ENCODE measurements at places on chromosomes 2 and 18.

DNA sequence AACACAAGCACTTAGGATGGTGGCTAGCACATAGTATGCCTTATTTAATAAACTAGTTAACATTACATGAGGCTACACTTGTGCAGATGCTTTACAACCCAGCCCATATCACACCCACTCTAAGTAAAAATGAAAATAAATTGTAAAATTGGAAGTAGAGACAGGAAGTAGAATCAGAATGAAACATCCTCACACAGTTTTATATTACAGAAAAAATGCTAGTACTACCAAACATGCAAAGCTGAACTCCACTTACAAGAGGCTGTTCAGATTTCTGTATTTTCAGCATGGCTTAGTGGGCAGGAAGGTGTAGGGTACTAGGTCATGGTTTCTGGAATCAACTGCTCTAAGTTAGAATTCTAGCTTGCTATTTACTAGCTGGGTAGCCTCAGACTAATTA, 18.2 kb upstream of the CRIM1 start:
- DNase-seq, result no peak

DNA sequence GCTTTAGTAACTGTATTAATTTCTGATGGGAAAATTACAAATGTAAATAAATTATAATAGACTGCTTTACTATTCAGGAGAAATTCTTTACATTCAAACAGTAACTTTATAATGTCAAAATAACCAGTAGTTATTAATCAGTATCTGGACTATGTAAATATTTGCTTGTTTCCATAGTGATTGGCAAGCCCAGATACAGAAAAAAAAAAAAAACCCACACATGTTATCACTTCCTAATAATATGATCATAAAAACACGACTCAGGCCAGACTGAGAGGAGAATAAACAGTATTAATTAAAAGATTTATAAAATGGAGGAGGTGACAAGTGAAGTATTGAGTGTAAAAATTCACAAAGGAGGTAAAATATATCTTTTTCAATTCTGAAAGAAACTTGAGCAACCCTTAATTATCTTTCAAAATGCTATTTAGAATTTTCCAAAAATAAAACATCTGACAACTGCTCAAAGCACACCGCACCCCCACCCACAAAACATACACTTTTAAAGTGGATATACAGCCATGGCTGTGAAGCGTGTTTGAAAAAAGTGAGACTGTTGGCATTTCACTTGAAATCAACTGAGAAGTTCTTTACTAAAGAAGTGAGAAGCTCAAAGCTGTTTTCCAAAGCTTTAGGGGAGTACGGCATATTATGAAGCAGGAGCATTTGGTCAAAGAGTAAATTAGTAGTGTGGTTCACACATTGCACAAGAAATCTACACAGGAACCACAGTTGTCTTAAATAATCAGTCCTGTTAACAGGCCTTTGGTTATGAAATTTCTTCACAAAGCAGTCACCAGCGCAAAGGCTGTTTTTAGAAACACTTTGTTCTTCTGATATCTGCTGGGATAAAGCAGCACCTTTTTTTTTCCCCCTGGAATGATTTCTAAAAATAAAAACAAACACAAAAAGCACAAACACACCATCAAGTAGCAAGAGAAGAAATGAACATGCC, 475.8 kb downstream of the TXNL1 start:
- no peak for DNase-seq

DNA sequence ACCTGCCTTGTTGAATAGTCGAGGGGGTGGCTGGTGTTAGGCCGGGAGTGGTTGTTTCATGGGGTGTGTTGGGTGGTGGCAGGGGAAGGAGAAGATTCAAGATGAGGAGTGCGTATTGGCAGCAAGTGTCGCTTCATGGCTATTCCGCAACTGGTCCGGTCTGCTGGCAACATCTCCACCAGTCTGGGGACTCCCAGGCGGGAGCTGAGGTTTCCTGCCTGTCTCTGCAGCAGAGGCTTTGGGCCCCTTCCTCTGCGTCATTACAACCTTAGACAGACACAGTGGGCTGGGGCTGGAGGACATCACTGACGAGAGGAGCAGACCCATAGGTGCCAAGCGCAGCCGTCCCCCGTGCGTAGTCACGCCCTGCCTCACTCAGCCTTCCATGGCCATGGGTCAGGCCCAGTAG, 64.0 kb upstream of the MCFD2 start:
- DNase-seq, result no peak

- DNase-seq, result no peak
Measured at GRCh38 chr2:159982270-159982669, 80.1 kb downstream of the PLA2R1 start.

DNA sequence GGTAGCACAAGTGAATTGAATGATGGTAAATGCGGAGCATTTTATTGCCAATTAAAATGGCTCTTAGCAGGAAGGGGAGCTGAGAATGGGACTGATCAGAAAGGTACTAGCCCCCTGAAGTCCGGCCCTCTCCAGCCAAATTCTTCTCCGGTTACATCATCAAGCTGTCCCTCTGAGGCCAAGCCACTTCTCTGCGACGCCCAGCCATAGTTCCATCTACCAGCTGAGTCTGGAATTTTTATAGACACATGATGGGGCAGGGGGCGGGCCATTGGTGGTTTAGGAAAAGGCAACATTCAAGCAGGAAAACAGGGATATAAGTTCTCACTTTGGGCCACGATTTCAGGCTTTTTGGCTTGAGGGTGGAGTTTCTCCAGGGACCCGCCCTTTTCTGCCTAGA, 22.7 kb downstream of the RPRM start:
- DNase-seq, result no peak

DNA sequence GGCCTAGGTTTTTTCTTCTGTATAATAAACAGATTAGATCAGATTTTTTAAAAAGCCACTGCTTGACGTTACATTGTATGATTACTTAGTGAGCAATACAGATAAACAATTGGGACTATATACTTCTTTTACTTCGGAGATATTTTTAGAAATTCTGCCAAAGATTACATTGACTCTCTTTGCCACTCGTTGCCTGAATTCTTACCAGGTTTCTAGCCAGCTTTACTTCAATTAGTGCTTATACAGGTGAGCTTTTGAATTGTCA, 156.6 kb downstream of the HAUS1 start:
- no peak for DNase-seq

GRCh38 chr2:58514252-58514651, 273.1 kb upstream of the FANCL start:
- no peak for DNase-seq

DNA sequence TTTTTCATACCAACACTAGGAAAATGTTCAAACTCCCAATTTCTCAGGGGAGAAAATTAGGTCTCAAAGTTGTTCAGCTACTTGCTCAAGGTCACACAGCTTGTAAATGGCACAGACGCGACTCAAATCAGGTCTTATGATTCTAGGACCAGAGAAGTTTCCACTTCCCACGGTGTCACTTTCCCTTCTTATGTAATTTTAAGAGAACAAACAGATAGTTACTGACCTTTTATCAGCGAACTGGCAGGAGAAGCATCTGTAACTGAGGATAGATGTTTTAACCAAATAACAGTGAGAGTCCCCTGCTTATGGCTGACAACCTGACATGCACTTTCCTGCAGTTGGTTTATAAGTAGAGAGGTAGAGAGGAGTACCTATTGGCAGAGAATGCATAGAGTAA, 2.1 kb upstream of the KCNJ3 start:
- DNase-seq, result no peak

DNA sequence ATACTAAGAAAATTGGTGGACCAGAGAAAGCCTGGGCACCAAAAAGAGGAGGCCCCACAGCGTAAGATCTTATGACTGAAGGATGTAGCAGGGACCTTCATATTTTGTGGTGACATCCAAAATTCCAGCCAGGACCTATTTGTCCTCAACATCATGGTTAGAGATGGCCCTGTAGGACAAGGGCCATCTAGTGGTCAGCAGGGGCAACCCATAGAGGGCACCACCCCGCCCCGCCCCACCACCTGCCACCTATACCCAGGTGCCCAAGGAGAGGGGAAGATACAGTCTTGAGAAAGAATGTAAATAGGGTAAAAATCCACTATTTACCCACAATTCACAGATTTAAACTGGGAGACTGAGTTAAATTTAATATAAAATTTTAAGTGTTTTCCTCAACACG, 59.6 kb upstream of the TMEM163 start:
- DNase-seq, result no peak

DNA sequence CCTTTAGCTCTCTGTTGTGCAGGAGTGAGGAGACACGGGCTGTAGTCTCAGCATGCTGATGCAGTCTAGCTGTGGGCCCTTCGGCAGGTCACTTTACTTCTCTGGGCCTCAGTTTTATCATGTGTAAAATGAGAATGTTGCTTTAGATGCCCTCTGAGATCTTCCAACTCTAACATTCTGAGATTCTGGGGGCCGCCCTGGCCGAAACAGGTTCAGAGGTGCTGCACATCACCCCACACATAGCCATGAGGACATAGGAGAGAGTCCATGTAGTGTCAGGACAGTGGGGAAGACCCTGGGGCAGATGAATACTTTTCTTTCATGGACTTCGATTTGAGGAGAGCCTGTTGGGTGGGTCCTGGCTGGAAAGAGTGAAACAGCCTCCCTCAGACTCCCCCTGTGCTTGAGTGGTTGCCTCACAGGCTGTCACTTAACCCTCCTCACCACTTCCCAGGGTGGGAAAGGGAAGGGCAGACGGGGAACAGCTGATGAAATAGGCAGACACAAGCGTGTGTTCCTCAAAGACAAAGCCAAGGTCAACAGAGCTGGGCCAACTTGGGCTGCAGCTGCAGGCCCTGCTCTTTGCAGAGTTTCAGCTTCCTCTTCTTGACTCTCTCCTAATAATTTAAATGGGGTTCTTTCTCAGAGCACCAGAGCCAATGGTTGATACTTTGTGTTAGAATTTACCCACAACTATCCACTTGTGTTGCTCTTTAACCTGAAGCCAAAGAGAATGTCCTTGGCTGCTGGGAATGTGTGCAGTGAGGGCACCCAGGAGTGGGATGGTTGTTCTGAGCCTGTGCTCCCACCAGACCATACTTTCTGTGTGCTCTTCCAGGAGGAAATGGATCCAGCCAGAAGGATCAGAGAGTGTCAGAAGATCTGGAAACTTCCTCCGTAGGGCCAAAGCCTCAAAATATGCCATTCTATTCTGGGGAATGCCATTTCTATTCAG, 14.7 kb upstream of the MRPL33 start:
- DNase-seq, result no peak

- DNase-seq, result no peak
Measured at GRCh38 chr18:58393295-58393694, 235.6 kb downstream of the ALPK2 start.

DNA sequence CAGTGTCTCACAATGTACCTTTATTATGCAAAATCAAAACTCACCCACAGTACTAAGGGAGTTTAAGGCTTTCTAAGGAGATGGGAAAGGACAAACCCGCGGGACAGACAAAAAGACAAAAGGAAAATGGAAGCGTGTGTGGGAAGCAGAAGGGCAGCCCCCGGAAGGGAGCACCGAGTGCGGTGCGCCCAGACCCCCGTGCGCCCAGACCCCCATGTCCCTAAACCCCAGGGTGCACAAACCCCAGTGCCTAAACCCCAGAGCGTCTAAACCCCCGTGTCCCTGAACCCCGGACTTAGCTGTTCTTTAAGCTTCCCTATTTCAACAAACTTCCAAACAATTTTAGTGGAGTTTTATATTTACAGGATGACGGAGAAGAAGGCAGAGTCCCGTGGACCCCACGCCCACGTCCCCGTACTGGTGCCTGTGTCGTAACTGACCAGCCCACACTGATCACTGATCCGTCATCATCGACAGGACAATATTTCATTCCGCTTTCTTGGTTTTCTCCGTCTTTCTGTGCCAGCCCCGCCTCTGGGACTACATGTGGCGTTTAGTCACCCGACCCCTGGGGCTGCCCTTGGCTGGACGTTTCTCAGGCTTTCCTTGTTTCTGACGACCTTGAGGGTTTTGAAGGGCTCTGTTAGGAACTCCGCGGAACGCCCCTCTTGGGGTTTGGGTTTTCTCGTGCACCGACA, 76.9 kb downstream of the RTP5 start:
- no peak for DNase-seq

- no peak for DNase-seq
Measured at GRCh38 chr2:60416221-60417008, 137.0 kb downstream of the BCL11A start.

- DNase-seq, result no peak
Measured at GRCh38 chr18:74930616-74931015, 278.3 kb downstream of the PTGR3 start.

DNA sequence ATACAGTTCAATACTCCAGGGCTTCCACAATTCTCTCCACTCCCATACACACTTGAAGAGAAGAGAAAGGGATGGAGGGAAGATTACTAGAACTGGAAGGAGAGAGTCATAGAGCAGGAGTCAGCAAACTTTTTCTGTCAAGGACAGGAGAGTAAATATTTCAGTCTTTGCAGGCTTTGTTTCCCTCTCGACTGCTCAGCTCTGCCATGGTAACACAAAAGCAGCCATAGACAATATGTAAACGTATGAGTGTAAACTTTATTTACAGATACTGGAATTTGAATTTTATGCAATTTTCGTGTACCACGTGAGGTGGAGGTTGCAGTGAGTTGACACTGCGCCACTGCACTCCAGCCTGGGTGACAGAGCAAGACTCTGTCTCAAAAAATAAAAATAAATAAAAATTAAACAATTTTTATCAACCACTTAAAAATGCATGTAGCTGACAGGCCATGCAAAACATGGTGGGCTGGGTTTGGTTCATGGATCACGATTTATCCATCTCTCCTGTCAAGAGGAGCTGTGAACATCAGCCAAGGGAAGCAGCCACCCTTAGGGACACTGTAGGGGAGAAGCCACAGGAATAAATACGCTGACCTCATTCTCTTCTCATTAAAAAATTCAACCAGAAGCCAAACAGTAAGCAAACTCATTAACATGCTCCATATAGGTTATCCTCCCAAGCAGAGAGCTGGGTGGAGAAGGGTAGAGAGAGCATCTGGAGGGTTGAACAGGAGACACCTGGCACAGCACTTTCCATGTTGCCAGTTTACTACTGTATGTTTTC, 266.4 kb upstream of the FN1 start:
- no peak for DNase-seq

GRCh38 chr18:11726556-11726955, 37.5 kb downstream of the GNAL start:
- DNase-seq, result no peak

GRCh38 chr2:225400546-225401400, 1.3 kb downstream of the NYAP2 start:
- DNase-seq, result no peak

DNA sequence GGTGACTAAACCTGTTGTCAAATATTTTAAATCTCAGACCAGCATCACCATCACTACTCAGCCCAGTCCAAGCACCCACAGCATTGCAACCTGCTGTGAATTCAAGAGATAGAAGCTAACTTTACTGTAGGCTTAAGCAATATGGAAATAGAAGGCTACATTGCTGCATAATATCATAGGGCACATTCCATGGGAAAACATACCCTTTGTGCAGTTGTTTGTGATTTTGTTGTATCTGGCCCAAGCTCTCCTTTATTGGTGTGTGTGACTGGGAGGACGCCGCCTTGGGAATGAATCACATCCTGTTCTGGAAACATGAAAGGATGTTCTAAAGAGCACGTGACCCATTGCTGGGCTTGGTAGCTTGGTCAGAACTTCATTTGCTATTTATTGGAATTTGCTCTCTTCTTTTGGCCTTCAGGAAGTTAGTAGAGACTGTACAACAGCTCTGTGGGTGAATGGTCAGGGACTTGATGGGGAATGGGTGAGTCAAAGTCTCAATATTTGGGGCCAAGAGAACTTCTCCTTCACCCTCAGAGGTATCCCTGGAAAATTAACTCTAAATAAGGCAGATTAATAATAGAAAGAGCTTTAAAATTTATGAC, 106.8 kb upstream of the SERPINE2 start:
- DNase-seq, result no peak
